ENCODE measurements at places on chromosomes 1 and 21.
A peak's percentile ranks its signal among the peaks of the same experiment; 100 is the strongest.

DNA sequence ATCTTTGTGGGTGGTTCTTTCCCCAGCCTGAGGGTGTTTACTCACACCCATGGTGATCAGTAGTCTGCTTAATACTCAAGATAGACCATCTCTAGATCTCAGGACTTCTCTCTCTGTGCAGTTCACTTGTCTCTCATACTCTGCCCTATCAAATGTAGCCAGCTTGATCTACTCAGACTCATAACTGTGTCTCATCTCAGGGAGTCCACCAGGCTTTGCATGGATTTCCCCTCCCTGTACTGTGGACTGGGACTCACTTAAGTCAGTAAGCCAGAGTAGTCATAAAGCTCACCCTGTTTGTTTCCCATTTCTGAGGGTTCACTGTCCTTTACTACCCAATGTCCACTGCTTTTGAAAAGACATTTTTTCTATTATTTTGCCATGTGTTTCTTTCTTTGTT is 41.8 kb downstream of the LYPLAL1 start:
- no peak overlapping the region for H3K4me3 ChIP-seq
- no peak overlapping the region for H3K27ac ChIP-seq
- H3K4me1 ChIP-seq, result no peaks in the 10 kb centered on the region
- H3K36me3 ChIP-seq, result no peaks in the 10 kb centered on the region
- no peaks in the 10 kb centered on the region for H3K27me3 ChIP-seq

GRCh38 chr1:55055951-55056631 is 16.7 kb downstream of the PCSK9 start:
- no peaks in the 10 kb centered on the region for H3K4me1 ChIP-seq
- H3K4me3 ChIP-seq, result no peak overlapping the region
- no peak for DNase-seq
- H3K27me3 ChIP-seq, result no peaks in the 10 kb centered on the region

GRCh38 chr1:28954126-28954726 is 39.9 kb downstream of the EPB41 start:
- no peaks in the 10 kb centered on the region for H3K36me3 ChIP-seq
- H3K4me1 ChIP-seq, result peaks cover 22% of the 10 kb centered on the region
- H3K4me3 ChIP-seq, result no peak overlapping the region
- no peaks in the 10 kb centered on the region for H3K27me3 ChIP-seq
- no peak overlapping the region for H3K27ac ChIP-seq
- no peak for DNase-seq

DNA sequence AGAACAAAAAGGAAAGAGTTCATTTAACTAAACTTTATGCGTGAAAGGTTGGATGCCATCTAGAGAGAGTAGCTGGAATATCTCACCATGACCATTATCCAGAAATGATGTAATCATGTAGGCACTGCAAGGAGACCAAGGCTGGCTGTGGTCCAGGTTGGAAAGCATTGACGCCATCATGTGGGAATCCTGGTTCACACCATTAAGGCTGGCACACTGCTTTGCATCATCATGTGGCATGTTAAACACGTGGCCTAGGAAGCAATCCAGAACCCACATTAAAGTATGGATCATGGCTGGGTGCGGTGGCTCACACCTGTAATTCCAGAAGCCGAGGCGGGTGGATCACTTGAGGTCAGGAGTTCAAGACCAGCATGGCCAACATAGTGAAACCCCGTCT is 4.3 kb downstream of the ADAMTS1 start:
- DNase-seq, result no peak
- H3K4me1 ChIP-seq, result no peaks in the 10 kb centered on the region
- H3K4me3 ChIP-seq, result no peak overlapping the region

- no peak overlapping the region for H3K4me3 ChIP-seq
- H3K36me3 ChIP-seq, result no peaks in the 10 kb centered on the region
- no peak overlapping the region for H3K27ac ChIP-seq
- H3K4me1 ChIP-seq, result no peaks in the 10 kb centered on the region
Measured at GRCh38 chr1:97270508-97271307, 549.1 kb downstream of the PTBP2 start.

- H3K4me1 ChIP-seq, result no peaks in the 10 kb centered on the region
- H3K27ac ChIP-seq, result no peak overlapping the region
- no peak for DNase-seq
- H3K27me3 ChIP-seq, result no peaks in the 10 kb centered on the region
- no peaks in the 10 kb centered on the region for H3K36me3 ChIP-seq
- H3K4me3 ChIP-seq, result no peak overlapping the region
Measured at GRCh38 chr1:95095833-95096217, 21.3 kb upstream of the TLCD4 start.

- no peak overlapping the region for H3K4me3 ChIP-seq
Measured at GRCh38 chr1:65946376-65946775, 153.7 kb downstream of the PDE4B start.

GRCh38 chr21:45387506-45387905 is 17.5 kb upstream of the COL18A1 start:
- H3K4me1 ChIP-seq, result no peaks in the 10 kb centered on the region
- no peak for DNase-seq
- H3K27me3 ChIP-seq, result no peaks in the 10 kb centered on the region

- DNase-seq, result no peak
- H3K27me3 ChIP-seq, result no peaks in the 10 kb centered on the region
- H3K27ac ChIP-seq, result no peak overlapping the region
Measured at GRCh38 chr1:164609089-164609488, 50.1 kb downstream of the PBX1 start.

DNA sequence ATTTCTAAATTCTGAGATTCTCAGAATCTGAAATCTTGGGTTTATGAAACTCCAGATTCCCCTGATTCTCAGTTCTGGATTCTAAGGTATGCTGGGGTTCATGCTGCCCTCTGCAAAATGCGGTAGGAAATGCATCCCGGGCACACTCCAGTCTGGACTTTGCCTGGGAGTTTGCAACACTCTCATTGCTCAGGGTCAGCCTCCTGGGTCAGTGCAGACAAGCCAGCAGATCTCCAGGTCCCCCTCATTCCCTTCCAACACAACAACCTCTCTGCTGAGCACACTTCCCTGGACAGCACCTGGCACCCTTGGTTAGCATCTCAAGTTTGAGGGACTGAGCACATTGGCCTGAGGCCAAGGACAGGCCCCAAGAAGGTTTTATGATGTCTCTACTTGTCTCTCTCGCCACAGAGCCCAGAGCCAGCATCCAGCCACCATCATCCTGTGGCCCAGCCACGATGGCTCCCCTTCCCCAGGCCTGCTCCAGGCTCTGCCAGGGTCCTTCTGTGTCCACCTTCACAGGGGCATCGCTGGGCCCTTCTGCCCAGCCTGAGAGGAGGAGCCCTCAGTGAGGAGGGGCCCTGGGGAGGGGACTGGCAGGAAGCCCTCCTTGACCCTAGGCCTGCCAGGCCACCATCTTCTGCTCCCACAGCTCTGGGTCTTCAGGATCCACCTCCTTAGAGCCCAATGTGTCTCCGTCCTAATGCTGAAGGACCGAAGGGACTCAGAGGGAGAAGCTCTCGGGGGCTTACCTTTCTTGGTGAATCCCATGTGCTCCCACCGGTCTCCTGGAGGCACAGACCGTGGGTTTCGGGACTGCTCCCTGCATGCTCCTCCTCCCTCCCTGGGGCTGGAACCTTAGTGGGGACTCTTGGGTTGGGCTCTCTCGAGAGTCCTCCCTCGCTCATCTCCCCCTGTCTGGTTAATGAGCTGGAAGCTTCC is 550.7 kb downstream of the PTPRU start:
- no peak overlapping the region for H3K4me3 ChIP-seq
- H3K27ac ChIP-seq, result no peak overlapping the region
- no peaks in the 10 kb centered on the region for H3K36me3 ChIP-seq
- H3K27me3 ChIP-seq, result no peaks in the 10 kb centered on the region
- DNase-seq, result no peak

DNA sequence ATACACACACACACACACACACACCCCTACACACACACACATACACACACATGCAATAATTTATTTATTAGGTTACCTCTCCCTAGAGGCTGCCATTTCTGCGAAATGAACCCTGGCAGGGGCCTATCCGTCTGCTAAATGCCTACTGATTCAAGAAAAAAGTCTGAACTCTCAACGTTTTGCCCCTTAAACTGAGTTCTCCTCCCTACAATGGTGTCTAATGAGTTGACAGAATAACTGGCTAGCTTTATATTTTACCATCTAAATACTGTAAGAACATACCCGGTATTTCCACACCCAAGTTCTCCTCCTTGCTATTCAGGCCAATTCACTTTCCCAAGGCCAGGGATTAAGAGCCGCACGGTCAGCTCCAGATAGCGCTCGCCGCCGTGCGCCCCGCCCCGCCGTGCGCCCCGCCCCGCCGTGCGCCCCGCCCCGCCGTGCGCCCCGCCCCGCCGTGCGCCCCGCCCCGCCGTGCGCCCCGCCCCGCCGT is 339 bp upstream of the RNPC3 start:
- peaks cover 16% of the 10 kb centered on the region for H3K4me1 ChIP-seq
- H3K4me3 ChIP-seq, result peak overlapping the region; percentile 51
- H3K36me3 ChIP-seq, result no peaks in the 10 kb centered on the region
- H3K27me3 ChIP-seq, result no peaks in the 10 kb centered on the region
- peak; percentile 4 for DNase-seq

DNA sequence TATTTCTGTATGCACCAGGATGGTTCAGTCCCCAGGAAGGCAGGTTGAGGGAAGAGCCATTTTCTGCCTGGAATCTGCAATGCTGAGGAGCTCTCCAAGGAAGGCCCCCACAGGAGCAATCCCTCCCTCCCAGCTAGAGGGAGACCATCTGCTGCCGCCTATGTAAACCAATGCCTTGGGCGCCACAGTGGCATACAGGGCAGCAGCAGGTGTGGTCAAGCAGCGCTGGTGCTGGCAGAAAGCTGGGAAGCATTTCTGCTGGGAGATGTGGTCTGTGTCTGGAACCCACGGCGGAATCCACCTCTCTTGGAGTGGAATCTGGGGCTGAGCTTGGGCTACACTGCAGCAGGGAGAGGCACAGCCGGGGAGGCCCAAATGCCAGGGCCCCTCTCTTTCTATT is 283.3 kb downstream of the RRAGC start:
- H3K36me3 ChIP-seq, result no peaks in the 10 kb centered on the region
- no peaks in the 10 kb centered on the region for H3K4me1 ChIP-seq
- no peak for DNase-seq
- H3K4me3 ChIP-seq, result no peak overlapping the region

- no peak overlapping the region for H3K4me3 ChIP-seq
- DNase-seq, result no peak
- no peaks in the 10 kb centered on the region for H3K27me3 ChIP-seq
Measured at GRCh38 chr1:81111818-81112217, 688.9 kb upstream of the ADGRL2 start.

- no peaks in the 10 kb centered on the region for H3K36me3 ChIP-seq
- no peak overlapping the region for H3K27ac ChIP-seq
- no peaks in the 10 kb centered on the region for H3K27me3 ChIP-seq
- no peak for DNase-seq
- H3K4me1 ChIP-seq, result no peaks in the 10 kb centered on the region
Measured at GRCh38 chr1:11571906-11572616, 82.2 kb downstream of the FBXO2 start.

DNA sequence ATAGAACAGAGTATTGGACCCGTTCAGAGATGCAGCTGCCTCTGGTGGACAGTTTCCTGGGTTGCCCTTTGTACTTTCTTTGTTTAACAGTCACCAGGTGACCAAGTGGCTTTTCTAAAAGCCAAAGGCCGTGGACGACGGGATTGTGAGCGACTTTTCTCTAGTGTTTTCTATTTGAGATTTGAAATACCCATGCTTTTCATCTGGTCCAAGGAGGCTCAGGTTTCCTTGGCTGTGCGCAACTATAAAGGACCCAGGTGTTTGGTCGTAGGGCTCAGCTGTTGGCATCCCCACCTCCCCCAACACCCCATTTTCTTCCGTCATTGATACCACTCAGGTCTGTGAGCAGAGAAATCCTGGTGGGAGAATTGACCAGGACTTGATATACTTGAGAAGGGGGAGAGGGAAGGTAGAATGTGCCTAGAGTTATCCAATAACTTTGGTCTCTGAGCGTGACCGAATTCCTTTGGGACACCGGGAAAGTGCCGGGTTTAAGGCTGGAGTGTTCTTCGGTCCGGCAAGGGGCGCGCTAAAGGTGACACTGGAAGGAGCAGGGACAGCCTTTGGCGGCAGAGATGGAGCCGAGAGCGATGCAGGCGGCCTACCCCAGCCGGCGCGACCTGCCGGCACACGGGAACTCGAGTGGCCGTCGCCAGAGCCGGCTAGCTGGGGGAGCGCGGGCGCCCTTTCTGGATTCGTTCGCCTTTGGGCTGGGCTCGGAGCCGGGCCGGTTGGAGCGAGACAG is 83.4 kb upstream of the BMP8A start:
- H3K36me3 ChIP-seq, result peaks cover 8% of the 10 kb centered on the region
- peak overlapping the region; percentile 69 for H3K27ac ChIP-seq
- H3K27me3 ChIP-seq, result no peaks in the 10 kb centered on the region
- H3K4me1 ChIP-seq, result peaks cover 34% of the 10 kb centered on the region

All from naive thymus-derived CD4-positive, alpha-beta T cell (primary cell).